Activated CD8-positive, alpha-beta memory T cell treated with anti-CD3 and anti-CD28 coated beads, Interleukin-2, amount 50 U/mL, for 48 hours (primary cell): ENCODE measurements at places on chromosomes 12 and 14.

DNA sequence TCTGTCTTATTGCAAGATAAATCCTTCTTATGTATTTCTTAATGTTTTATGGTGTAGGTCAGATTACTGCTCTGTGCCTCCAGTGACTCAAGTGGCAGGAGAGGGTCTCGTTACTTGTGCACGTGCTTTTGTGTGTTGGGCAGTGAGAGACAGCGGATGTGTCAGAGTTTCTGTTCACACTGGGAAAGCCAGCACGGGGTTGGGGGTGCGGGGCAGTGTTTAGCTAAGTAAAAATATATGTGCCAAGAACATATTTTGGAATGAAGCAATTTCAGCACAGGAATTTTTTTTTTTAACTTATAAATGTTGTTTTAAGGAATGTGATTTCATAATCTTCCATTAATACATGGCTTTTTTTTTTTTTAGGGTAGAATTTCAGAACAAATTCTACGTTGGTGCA, 4.5 kb upstream of the DNAH10 start:
- DNase-seq, result no peak

- no peak for DNase-seq
Measured at GRCh38 chr14:91269076-91269991, 24.8 kb upstream of the GPR68 start.

- no peak for DNase-seq
Measured at GRCh38 chr14:52701223-52701622, 5.8 kb upstream of the PSMC6 start.

DNA sequence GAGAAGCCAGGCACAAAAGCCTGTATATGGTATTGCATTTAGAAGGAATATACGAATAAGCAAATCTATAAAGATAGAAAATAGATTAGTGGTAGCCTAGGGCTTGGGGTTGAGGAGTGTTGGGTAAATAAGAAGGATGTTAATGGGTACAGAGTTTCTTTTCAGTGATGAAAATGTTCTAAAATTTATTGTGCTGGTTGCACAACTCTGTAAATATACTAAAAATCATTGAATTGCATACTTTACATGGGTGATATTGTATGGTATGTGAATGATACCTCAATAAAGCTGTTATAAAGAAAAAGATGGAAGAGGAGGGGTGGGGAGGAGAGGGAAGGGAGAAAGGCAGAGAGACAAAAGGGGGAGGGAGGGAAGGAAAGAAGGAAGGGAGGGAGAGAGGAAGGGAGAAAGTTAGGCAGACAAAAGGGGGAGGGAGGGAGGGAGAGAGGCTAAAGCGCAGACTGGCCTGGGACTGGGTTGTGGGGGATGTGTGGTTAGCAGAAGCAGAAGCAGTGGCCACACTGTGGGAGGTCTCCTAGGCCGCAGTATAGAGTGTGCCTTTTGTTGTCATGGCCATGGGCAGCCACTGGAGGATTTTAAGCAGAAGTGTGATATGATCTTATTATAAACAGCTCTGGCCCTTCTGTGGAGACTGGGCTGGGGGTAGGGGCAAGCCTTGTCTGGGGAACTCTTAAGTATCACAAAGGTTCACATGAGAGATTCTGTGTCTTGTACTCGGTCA, 73.6 kb upstream of the ELK3 start:
- DNase-seq, result no peak

DNA sequence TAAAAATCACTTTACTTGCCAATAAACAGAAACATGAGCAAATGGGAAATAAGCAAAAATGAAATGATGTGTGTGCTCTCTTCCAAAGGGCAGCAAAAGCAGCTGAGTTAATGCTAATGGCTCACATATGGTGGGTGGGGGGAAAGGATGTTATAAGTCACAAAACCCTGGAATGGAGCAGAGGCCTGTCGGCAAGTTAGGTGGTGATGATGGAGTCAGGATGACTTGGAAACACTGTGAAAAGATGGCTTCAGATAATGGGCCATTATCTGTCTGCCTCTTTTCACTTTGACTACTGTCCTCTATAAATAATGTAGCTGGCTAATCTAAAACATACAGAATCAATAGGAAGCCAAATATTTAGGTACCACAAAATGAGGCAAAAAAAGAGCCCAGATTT, 228.7 kb downstream of the APAF1 start:
- DNase-seq, result no peak
